ENCODE measurements at places on chromosomes 3 and 15. TPM values are rescaled to one million over a fixed set of nuclear protein-coding genes. Genes with fewer than 3 reads are reported as not detected.

The LSAMP gene
- 12.8 TPM for polyA plus RNA-seq

The CCDC54 gene
- polyA plus RNA-seq, result 0.25 TPM

The CFAP20DC gene
- 5.0 TPM for polyA plus RNA-seq

The CFAP100 gene
- polyA plus RNA-seq, result 0.55 TPM

DNA sequence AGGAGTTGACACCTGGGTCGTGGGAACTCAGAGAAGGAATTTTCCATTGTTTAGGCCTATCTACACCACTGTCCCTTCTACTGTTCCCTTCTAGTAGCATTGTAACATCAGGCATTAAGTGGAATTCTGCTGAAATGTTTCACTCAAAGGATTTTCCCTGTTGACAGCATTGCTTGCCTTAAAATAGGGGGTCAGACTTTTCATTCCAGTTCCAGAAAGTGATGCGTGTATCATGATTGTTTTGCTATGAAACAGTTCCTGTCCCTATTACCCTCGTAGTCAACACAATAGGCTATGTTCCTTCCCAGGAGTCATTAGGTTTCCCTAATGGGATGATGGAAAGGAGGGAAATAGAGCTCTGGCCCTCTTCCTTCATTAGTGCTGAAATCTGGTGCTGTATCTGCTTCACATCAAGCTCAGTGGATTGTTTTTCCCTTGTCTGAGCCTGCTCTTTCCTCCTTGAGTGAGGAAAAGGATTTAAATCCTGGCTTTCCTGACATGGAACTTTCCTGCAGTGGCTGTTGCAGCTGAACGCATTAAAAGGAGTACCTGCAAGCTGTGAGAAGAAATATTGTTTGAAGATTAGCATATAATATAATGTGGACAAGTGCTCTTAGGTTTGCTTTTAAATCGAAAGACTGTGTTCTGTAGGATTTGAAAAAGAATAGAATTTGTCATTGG, 195.9 kb downstream of the KLHL25 start:
- no peak for DNase-seq
